ENCODE measurements at places on chromosomes 2 and 18. TPM values are rescaled to one million over a fixed set of nuclear protein-coding genes. Genes with fewer than 3 reads are reported as not detected.

GRCh38 chr2:170950221-170950761 is 21.2 kb downstream of the GORASP2 start:
- DNase-seq, result no peak

DNA sequence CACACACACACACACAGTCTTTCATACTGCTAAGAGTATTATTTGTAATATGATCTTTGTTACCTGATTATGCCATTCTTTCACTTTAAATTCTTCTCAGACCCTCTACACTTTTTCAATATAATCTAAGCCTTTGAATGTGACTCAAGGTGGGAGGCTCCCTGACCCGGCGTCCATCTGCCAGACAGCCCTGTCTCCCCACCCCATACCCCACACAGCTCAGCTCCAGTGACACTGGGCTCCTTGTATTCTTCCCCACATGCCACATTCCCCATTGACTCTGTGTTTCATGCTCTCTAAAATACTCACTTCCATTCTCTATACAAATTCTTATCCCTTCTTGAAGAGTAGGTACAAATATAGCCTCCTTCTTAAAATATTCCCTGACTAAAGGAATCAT is 442.2 kb downstream of the TGIF1 start:
- no peak for DNase-seq

The STEAP3 gene
- total RNA-seq, result 2.3 TPM

DNA sequence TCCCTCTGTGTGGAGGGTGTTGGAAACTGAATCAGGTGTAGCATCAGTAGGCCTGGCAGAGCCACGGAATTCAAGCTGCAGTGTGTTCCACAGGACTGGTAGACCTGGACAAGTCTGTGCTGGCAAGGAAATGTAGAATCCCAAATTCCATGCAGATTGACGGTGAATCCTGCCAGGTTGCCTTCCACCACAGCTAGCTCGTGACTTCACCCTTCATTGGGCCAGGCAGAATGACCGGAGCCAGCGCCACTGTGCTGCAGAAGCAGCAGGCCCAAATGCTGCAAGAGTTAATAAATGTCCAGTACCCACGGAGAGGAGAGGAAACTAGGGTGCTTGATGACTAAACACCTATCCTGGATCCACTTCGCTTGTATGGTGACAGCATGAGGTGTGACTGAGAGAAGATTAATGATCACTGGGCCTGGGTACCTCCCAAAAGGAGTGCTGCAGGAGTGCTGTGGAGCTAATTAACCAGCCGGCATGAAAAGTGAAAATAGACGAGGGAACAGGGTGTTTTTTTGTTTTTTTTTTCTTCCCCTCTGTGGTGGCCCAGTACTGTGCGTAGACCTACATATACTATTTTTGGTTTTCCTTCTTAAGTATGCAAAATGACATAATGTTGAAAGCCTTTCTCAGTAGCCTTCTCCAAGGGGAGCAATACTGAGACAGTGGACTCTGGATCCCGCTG is 122.2 kb downstream of the TANC1 start:
- no peak for DNase-seq

DNA sequence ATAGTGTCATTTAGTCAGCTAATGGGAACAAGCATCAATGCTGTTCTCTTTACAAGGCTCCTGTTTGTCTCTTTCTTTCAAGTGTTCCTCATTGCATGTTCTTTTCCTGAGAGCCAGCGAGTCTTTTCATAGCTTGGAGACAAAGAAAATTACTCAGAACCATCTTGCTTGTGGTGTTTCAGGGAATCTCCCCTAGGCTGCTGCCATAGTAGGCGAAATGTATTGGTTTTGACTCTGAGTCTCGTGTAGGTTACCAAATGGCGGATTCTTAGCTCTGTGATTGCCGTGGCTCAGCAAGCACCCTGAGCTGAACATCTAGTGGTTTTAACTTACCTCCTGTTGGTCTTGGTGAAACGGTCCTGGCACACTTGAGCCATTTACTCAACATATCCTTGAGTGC is 68.7 kb downstream of the RHBDD1 start:
- DNase-seq, result no peak

GRCh38 chr2:16643099-16643498 is 22.5 kb downstream of the CYRIA start:
- no peak for DNase-seq

- no peak for DNase-seq
Observed at GRCh38 chr2:62741954-62742722, 36.6 kb downstream of the EHBP1 start.

The ANKRD30B gene
- not detected for total RNA-seq

DNA sequence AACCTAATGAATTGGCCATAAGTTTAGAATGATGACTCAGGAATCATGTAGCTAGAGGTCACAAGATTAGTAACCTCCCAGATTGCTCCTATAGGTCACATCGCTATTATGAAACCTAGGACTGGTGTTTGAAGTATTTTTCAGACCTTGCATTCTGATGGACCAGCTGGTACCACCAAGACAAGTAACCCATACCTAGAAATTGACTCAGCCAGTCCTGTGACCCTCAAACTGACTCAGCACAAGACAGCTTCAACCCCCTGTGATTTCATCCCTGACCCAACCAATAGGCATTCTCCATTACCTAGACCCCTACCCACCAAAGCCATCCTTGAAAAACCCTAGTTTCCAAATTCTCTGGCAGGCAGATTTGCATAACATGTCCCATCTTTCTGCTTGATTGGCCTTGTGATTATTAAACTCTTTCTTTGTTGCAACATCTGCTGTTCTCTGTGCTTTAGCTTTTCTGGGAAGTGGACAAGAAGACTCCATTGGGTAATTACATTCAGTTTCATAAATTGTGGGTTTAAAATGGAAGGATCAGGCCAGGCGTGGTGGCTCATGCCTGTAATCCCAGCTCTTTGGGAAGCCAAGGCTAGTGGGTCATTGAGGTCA is 254.9 kb downstream of the IRS1 start:
- DNase-seq, result no peak

The FSIP2 gene
- 0.20 TPM for total RNA-seq

The CROCC2 gene
- not detected for total RNA-seq

- DNase-seq, result no peak
Observed at GRCh38 chr2:3174626-3175567, 202.7 kb downstream of the EIPR1 start.

The SPP2 gene
- total RNA-seq, result not detected

DNA sequence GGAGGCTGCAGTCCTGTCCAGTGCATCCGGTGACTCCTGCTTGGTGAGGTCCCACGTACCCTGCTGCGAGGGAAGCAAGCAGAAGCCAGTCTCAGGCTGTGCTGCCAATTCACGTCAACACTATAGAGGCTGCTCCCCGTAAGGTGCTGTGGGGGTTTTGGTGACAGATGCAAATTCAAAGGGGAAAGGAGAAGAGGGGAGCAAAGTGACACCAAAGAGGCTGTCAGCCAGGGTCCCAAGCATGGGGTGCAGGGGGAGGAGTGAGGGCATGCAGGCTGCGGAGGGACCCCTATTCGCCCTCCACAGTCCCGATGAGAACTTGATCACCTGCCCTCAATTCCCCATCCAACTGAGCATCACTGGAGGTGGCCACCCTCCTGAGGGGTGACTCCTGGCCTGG is 179.4 kb upstream of the HS6ST1 start:
- no peak for DNase-seq

GRCh38 chr2:19894134-19894792 is 7.5 kb downstream of the TTC32 start:
- DNase-seq, result no peak

The LIMS4 gene
- total RNA-seq, result 0.89 TPM

- DNase-seq, result no peak
Observed at GRCh38 chr2:174325373-174326160, 9.2 kb upstream of the SP9 start.

DNA sequence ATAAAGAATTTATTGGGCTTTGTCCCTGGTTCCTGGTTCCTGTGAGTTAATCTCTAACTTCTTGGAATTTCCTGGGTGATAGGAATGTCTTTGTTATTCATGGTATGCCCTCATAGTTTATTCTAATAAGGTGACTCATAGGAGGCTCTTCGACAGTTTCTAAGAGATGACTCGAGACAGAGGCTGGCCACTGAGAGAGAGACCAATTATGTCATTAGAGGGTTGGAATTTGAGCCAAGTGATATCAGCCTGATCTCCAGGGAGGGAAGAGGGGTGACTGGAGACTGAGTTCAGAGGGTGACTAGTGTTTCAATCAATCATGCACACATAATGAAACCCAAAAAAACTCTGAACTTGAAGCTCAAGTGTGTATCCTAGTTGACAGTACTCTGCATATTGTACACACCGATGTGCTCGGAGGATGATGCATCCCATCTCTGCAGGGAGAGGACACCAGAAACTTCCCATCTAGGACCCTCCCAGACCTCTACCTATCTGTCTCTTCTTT is 185.7 kb downstream of the MTCL1 start:
- DNase-seq, result no peak

The SCN7A gene
- not detected for total RNA-seq

GRCh38 chr2:233083782-233084181 is 23.6 kb downstream of the INPP5D start:
- no peak for DNase-seq

DNA sequence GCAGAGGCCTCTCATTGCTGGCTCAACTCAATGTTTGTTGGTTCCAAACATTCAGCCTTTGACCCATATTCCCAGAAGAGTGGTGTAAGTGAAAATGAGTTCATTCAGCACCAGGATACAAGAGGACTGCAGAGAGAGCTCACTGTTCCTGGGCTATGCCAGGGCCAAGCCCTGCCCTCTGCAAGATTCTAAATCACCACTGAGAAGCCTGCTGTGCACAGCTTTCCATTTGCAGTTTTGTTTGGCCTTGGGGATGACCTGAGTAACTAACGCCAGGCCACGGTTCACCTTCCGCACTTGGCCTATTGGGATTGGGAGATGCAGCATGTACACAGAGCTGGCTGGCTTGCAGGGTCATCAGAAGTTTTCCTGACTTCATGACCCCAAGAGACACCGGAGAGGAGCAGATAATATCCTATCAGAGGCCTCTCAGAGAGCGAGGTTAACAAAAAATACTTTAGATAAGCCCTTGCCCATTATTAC is 12.6 kb downstream of the GKN1 start:
- DNase-seq, result no peak

GRCh38 chr2:45046786-45047185 is 37.5 kb upstream of the SIX2 start:
- DNase-seq, result no peak

GRCh38 chr18:57930476-57930875 is 113.5 kb upstream of the NEDD4L start:
- DNase-seq, result no peak

The CHRNA1 gene
- total RNA-seq, result not detected

DNA sequence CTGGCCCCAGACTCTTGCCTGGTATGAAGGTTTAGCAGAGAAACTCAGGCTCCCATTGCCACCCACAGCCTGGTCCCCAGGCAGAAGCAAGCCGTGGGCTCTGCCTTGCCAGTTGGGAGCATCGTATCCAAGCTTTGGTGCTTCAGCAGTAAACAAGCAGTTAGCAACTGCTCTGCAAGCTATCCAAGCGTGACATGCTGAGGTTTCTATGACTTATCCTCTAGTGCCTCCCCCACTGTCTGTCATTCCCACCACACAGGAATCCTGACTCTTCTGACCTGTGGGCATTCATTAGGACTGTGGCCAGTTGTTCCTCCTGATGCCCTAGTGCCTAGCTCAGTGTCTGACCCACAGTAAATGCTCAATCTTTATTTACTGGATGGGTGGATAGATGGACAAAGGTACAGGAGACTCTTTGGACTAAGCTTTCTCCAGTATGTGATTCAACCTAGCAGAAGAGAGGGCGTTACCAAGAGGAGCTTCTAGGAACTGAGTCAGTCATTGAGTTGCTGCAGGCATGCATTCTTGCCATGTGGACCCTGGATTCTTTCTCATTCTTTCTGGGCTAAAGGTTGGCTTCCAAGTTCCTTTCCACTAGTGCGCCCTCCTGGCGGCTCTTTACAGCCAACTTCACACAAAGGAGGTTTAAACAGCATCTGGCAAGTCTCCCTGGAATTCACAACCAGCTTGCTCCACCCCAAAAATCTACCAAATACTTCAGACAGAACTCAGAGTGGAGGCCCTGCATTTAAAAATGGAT is 40.6 kb upstream of the MRPL19 start:
- DNase-seq, result no peak

GRCh38 chr18:13254971-13255927 is 36.7 kb downstream of the LDLRAD4 start:
- no peak for DNase-seq

DNA sequence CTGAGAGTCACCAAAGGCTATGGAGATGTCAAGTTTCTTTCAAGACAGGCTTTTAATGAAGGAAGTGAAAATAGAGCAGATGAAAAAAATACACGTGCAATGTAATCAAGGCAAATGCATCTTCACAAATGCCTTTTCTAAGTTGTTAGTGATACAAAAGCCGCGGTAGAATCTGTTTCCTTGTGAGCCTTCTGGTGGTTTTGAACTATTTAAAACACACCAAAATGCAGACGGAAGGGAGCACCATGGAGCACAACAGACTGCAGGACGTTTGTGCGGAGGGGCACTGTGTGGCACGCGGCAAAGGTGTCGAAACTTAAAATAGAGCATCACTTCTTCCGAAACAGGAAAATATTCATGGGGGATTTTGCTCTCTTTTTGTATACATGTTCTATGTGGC is 65.0 kb upstream of the BOD1L2 start:
- DNase-seq, result no peak

GRCh38 chr2:152499331-152499816 is 164.4 kb downstream of the FMNL2 start:
- no peak for DNase-seq

The CNDP1 gene
- total RNA-seq, result not detected

The KIF5C gene
- total RNA-seq, result 2.6 TPM

The RAB17 gene
- not detected for total RNA-seq

The SEPTIN10 gene
- total RNA-seq, result 0.64 TPM

GRCh38 chr2:213251618-213252017 is 32.6 kb upstream of the SPAG16 start:
- no peak for DNase-seq

Measured in natural killer cell treated with Interleukin-12 subunit alpha and Interleukin-12 subunit beta and Interleukin-15 and Interleukin-18, amount 100 ng/mL, for 72 hours (primary cell).